ENCODE measurements at places on chromosomes 5 and 9. TPM values are rescaled to one million over a fixed set of nuclear protein-coding genes. Genes with fewer than 3 reads are reported as not detected.

The ZNF883 gene
- total RNA-seq: 2.0 TPM

The PCDHGA7 gene
- 6.8 TPM for total RNA-seq

The FOXD4L4 gene
- total RNA-seq: not detected

The IL33 gene
- total RNA-seq: 5.7 TPM

The ADAMTS19 gene
- total RNA-seq: 1.8 TPM

The CDH9 gene
- not detected for total RNA-seq

The RPL37 gene
- total RNA-seq: 1,921 TPM

The AQP3 gene
- total RNA-seq: 47.2 TPM

The MYMK gene
- total RNA-seq: not detected

Data from ovary (tissue), 10 donors.